Bronchial epithelial cell (primary cell): ENCODE measurements at places on chromosomes 11 and 22. TPM values are rescaled to one million over a fixed set of nuclear protein-coding genes. Genes with fewer than 3 reads are reported as not detected.

The VSIG10L2 gene
- 0.38 TPM in 1 of 2 replicates, not detected in the other for total RNA-seq

The DRD4 gene
- total RNA-seq = 0.13 TPM in 1 of 2 replicates, not detected in the other

The SCGB1D2 gene
- total RNA-seq = not detected in 2 replicates

The RBM14 gene
- total RNA-seq = 7.4 and 10.9 TPM in 2 replicates

The HSPB2 gene
- not detected in 2 replicates for total RNA-seq

The RASSF10 gene
- 2.1 and 2.4 TPM in 2 replicates for total RNA-seq

The C11orf87 gene
- total RNA-seq = not detected in 2 replicates

The RIMBP3B gene
- total RNA-seq = under 0.01 TPM in 1 of 2 replicates, not detected in the other

The RAB36 gene
- 0.26 and 0.77 TPM in 2 replicates for total RNA-seq

The ARHGAP20 gene
- under 0.01 TPM in 2 replicates for total RNA-seq

The RASGRP2 gene
- total RNA-seq = not detected in 2 replicates

The RFPL3 gene
- total RNA-seq = not detected in 2 replicates

The SRRD gene
- total RNA-seq = 13.3 and 26.6 TPM in 2 replicates

The CD3G gene
- total RNA-seq = not detected in 2 replicates

DNA sequence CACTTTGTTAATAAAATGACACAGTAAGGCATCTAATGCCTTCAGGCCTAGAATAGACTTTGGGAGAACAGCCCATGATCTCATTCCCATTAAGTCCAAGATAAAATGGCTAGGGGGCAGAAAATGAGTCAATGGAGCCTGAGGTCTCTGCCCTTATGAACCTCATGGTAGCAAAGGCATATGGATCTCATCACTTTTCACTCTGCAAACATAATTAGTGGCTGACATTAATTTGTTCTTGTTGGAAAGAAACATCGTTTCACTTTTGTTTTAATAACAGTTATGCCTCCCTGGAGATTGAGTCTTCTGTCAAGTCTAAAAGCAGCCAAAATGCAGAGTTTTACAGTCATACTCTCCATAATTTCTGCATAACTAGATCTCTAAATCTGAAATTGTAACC lies 111.8 kb upstream of the API5 start:
- no peak for DNase-seq

DNA sequence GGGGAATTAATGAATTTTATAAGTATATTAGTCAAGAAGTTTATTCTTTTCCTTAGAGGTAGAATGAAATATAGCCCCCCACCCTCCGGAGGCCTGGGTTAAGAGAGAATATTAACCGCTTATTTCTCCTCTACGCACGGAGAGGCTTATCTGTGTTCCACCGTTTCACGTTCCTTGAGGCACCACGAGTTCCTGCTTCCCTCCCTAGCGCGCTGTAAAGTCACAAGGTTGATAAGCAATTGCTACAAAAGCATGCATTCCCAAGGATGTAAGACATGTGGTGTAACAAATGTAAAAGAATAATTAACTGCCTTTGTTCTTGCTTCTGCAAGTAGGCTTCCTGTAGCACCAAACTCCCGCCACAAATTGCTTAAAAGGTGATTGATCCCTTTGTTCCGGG lies 1.5 kb upstream of the ANKRD42 start:
- no peak for DNase-seq

DNA sequence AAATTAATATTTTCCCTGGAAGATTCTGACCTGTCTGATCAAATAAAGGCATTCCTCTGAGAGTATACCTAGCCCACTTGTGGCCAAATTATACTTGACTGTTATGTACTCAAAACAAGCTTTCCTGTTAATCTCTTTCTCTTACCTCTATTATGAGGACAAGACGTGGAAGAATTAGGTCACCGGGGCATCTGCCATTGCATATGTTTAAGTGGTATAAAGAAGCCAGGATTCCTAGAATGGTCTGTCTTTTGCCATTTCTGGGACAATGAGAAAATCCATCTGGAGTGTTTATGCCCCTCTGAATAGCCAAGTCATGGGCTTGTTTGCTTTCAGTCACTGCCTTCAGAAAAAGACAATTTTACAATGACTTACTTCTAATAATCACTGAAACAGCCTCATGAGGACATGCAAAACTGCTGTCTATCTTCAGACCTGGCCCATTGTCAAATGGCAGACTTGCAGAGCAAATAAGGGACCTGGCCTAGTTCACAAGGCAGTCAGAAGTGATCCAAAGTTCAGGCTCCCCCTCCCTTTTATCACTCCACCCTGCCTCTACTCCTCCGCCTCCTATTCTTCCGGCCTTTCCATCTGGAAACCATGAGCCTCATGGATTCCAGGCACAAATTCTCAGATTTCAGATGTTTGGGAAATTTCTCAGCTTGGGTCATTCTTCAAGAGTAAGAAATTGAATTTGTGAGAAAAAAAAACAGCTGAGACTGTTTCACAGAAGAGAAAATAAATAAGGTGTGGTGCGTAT lies 128.1 kb upstream of the LDLRAD3 start:
- no peak for DNase-seq

- no peak for DNase-seq
Observed at GRCh38 chr22:20840646-20841371, 17.8 kb downstream of the PI4KA start.

- peak; percentile 45 for DNase-seq
Observed at GRCh38 chr11:10605941-10606381, 37.5 kb upstream of the LYVE1 start.

DNA sequence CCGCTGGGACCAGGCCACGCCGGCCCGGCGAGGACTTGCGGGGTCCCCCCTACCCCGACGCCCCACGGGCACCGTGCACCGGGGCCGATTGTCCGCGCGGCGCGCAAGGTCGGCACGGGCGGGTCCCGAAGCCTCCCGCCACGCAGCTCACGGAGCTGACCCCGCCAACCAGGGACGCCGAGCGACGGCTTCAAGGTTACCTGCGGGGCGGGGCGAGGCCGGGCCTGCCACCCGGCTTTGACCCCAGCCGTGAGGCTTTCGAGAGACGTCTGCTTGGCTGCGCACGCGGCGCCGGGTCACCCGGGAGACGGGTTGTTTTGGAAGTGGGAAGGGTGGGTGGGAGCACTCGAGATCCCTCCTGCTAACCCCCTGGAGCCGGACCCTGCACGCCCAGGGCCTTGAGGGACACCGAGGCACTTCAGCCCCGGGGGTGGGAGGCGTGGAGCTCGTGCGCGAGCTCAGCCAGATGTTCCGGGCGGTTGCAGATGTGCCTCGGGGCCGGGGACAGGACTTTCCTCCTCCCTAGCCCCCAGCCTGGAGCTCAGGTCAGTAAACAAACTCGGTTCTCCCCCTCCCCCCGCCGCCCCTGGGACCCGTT lies 3.2 kb upstream of the WNT11 start:
- DNase-seq = no peak

DNA sequence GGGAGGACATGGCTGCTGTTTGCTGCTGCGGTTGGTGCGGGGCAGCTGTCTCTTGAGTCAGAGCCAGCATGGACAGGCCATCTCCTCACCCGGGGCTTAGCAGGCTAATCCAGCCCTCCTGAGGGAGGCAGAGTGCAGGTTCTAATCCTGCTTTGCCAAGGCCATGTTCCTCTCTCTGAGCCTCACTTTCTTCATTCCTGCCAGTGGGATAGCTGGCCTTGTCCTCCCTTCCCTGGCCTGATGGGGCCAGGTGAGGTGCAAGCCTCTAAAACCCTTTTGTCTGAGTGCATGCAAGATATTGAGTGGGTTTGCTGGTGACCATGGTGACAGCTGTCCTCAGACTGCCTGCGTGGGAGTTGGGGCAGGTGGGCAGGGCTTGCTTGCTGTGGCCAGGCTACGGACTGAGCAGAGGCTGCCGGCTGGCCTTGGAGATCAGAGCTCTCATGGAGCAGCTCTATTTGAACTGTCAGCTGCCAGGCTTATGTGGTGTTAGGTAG lies 3.6 kb downstream of the USP35 start:
- DNase-seq = no peak

GRCh38 chr11:83403691-83404389 lies 117.7 kb upstream of the CCDC90B start:
- no peak for DNase-seq

- DNase-seq = peak; percentile 63
Observed at GRCh38 chr11:32830796-32831195, 1.1 kb downstream of the PRRG4 start.

- DNase-seq = no peak
Observed at GRCh38 chr22:20459152-20459542, 21.5 kb upstream of the SCARF2 start.

GRCh38 chr11:11476499-11476898 lies 123.4 kb upstream of the CSNK2A3 start:
- DNase-seq = peak; percentile 57

DNA sequence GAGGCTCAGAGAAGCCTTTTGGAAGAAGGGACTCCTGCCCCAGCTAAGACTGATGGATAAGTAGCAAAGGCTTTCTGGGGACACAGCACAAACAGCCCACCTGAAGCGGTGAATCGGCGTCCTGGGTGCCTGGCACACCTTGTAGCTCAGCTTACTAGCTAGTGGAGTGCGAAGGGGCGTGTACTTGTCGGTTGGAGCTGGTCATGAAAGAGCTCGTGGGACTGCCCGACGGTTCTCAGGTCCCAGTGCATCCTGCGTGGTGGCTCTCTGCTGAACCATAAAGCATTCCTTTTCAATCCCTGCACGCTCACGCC lies 690 bp upstream of the UVRAG start:
- DNase-seq = peak; percentile 77

- DNase-seq = peak; percentile 97
Observed at GRCh38 chr22:22111267-22111751, 128.7 kb upstream of the TOP3B start.

DNA sequence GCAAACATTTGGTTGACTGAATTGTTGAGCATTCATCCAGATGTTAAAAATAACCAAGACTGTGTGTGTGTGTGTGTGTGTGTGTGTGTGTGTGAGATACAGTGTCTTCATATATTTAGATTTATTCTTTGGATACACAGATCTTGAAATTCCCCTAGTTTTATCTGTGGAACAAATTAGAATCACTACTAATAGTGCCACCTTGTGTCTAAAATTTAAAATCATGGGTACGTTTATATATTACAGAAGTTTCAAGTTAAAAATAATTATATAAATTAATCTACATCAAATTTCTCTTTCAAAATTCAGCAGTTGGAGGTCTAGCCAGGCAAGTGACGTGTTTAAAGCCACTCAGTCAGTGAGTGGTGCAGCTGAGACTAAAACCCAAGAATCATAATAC lies 1566.2 kb upstream of the TENM4 start:
- DNase-seq = peak; percentile 56

- DNase-seq = no peak
Observed at GRCh38 chr11:72807021-72807693, 7.1 kb upstream of the ATG16L2 start.

DNA sequence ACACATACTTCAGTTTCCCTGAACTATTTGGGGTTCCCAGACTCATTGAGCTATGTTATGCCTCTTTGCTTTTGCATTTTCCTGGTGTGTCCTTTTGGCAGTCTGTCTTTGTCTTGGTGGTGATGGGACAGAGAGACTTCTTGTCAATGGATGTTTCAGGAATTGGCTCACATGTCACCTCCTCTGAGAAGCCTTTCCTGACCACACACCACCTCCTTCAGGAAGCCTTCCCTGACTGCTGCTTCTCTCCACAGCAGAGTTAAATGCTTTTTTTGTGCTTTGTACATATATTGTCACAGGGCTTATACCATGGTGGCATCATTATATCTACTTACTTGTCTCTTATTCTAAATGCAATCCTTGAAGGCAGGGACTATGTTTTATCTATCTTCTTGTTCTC lies 28.5 kb upstream of the ELF5 start:
- no peak for DNase-seq

- no peak for DNase-seq
Observed at GRCh38 chr22:43561415-43562178, 149.8 kb downstream of the MPPED1 start.

DNA sequence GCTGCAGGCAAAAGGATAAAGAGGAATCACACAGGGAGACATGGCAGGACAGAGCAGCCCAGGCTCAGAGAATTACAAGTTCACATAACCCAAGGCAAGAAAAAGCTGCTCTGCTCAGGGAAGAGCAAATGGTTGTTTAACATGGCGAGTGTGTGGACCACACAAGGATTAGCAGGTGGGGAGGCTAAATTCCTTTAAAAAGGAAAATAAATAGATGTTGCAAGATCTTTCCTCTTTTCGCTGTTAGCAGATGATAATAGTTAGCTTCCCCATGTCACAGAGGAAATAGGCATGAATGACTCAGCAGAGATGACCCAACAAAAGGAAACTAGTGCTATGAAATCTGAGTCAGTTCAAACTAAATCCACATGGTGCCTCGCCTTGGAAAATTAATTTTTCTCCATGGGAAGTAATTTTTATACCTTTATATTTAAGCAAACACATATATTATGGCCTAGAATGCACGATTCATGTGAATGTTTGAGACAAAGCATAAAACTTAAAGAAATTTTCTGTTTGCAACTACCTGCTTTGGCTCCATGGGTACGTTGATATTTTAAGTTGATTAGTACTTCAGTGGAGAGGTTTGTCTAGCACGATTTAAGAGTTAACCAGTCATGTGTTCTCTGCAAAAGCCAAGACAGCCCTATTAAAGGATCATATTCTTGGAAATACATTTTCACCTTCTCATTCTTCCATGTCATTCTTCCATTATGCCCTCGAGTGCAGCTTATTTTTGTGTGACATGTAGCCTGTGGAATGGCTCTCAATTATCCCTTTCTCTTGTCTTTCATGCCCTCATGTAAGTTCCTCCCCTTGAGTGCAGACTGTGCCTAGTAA lies 38.5 kb upstream of the FJX1 start:
- DNase-seq = peak; percentile 90

DNA sequence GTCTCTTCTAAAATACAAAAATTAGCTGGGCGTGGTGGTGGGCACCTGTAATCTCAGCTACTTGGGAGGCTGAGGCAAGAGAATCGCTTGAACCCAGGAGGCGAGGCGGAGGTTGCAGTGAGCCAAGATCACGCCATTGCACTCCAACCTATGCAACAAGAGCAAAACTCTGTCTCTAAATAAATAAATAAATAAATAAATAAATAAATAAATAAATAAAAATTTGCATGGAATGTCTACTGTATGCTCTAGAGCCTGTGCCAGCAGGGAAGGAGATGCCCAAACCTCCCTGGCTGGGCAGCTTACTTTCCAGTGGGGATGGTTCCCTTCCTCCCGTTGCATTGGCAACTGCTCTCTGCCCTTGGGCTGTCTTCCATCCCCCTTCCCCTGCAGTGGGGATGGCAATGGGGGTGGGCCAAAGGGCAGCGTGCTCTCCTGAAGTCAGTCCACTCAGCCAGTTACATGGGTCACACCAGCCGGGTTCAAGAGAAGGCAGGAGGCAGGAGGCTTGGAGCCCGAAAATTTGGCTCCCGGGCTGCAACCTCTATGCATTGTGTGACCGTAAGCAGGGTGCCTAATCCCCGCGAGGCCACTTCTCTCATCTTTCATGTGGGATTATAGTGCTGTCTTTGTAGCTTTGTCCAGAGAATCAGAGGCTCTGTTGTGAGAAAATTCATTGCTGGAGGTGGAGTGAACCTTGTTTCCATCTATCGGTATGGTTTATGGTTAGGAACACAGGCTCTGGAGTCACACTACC lies 1.4 kb upstream of the LRRC10B start:
- DNase-seq = no peak

- no peak for DNase-seq
Observed at GRCh38 chr11:119789766-119790407, 60.9 kb upstream of the NECTIN1 start.

- no peak for DNase-seq
Observed at GRCh38 chr11:1118755-1119603, 38.8 kb upstream of the MUC5AC start.

GRCh38 chr11:63920939-63921417 lies 4.0 kb upstream of the RCOR2 start:
- DNase-seq = no peak

- DNase-seq = no peak
Observed at GRCh38 chr11:92628401-92629292, 340.8 kb upstream of the MTNR1B start.

- DNase-seq = no peak
Observed at GRCh38 chr22:20814221-20814808, 40.4 kb downstream of the SERPIND1 start.

GRCh38 chr11:96279018-96279895 lies 63.7 kb downstream of the MAML2 start:
- peak; percentile 89 for DNase-seq
